ENCODE measurements at places on chromosomes 3 and 15.

DNA sequence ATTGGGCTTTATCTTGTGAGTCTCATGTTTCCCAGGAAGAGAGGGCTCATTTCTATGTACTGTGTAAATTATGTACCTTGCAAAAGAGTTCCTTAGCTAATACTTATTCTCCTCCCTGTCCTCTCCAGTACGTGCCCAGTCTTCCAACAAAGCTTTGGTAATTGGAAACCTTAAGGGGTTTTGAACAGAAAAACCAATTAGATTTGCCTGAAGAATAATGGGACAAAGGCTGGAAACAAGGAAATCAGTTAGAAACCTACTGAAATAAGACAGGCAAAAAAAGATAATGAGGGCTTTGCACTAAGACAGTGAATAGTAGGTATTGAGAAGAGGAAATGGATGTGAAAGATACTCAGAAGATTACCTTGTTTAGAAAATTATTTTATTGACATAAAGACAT is 82.5 kb downstream of the SPRED1 start:
- DNase-seq = no peak

DNA sequence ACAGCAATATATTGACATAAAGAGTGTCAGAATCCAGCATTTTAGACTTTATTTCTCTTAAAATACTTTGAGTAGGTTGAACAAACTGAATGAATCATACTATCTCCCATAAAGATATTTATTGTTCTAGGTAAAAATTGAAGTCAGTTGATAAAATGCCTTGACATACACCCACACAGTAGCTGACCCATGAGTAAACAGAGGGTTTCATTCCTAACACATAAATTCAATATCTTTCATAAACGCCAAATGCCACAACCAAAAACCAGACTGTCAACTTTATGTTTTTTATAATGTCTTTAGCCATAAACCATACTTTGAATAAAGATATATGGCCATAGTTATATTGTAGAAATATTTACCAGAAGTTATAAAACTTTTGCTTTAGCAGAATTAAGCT is 742.4 kb downstream of the NAALADL2 start:
- no peak for DNase-seq

GRCh38 chr15:94445566-94446160 is 214.3 kb downstream of the MCTP2 start:
- no peak for DNase-seq

GRCh38 chr3:178297199-178297598 is 239.0 kb upstream of the KCNMB2 start:
- no peak for DNase-seq

- no peak for DNase-seq
Observed at GRCh38 chr15:99385865-99386264, 134.6 kb downstream of the LRRC28 start.

DNA sequence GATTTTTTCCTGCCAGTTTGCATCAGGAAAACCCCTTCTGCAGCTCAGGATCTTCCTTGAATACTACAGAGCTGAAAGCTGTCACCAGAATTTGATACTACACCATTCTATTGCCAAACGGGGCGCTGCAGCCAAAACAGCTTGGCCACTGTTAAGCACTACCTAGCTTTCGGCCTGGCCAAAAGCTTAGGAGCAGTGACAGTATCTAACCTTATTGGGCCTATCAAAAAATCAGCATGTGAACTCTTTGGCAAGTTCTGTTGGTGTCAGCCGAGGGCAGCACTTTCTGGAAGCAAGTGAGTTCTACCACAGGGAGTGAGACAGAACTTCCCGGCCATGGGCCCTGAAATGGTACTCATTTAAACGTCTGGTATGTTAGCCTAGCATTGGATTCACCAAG is 16.1 kb upstream of the GYG1 start:
- DNase-seq = no peak

DNA sequence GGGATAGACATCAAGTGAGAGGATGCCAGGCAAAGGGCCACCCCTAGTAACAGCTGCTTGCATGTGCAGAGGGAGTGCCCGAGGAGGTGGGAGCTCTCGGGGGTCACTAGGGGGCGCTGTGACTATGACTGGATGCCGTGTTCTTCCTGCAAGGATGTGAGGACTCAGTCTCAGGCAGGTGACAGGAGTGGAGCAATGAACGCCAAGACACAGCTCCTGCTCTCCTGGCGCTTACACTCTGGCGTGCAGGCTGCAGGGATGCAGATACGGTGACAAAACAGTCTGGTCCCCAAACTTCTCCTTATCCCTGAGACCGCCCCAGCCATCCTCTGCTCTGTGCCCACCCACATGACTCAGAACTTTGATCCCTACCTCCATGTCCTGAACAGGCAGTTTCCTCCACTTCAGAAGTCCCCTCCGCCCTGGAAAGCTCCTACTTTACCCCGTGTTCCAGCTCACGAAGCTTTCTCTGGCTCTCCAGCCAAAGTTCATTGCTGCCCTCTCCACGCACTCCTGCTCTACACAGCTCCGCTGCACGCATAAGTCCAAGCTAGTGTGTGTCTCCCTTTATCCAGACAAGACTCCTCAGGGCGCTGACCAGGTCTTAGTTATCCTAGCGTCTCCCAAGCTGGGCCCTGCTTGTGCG is 14.7 kb downstream of the RHOV start:
- DNase-seq = no peak

DNA sequence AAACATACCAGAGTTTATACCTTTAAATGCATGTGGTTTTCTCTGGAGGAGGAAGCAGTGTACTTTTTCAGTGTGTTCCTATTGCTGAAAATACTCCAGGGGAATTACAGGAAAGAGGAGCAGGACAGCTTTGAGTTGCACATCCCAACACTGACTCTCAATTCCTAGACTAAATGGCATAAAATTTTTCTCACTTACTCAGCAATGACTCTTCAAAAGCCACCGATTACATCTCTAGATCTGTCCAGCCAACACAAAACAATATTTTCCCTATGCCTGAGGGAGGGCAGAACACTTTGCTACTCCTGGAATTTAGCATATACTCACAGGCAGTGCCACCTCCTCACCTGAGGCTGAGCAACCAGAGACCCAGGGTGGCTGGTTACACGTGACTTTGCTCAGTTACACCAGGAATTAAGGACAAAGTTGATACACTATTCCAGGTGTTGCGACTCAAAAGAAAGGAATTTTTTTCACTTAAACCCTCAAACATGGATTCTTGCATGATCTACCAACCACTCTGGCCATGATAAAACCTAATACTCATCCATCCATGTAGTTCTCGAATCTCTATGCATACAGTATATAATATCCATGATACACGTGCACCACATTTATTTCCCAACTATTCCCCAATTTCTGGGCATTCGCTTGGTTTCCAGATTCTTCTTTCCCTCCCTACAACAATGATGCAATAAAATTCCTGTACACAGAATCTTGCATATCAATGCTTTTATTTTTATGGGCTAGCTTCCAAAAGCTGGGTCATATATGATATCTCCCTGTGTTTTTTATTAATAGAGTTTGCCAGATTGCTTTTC is 194.6 kb downstream of the THRB start:
- no peak for DNase-seq

GRCh38 chr15:74889390-74889882 is 406 bp upstream of the MPI start:
- DNase-seq = no peak

- no peak for DNase-seq
Observed at GRCh38 chr3:126971891-126972351, 11.0 kb upstream of the PLXNA1 start.

GRCh38 chr15:51672155-51672687 is 9.1 kb upstream of the SCG3 start:
- DNase-seq = no peak

GRCh38 chr3:64816355-64816754 is 128.6 kb upstream of the ADAMTS9 start:
- DNase-seq = no peak

DNA sequence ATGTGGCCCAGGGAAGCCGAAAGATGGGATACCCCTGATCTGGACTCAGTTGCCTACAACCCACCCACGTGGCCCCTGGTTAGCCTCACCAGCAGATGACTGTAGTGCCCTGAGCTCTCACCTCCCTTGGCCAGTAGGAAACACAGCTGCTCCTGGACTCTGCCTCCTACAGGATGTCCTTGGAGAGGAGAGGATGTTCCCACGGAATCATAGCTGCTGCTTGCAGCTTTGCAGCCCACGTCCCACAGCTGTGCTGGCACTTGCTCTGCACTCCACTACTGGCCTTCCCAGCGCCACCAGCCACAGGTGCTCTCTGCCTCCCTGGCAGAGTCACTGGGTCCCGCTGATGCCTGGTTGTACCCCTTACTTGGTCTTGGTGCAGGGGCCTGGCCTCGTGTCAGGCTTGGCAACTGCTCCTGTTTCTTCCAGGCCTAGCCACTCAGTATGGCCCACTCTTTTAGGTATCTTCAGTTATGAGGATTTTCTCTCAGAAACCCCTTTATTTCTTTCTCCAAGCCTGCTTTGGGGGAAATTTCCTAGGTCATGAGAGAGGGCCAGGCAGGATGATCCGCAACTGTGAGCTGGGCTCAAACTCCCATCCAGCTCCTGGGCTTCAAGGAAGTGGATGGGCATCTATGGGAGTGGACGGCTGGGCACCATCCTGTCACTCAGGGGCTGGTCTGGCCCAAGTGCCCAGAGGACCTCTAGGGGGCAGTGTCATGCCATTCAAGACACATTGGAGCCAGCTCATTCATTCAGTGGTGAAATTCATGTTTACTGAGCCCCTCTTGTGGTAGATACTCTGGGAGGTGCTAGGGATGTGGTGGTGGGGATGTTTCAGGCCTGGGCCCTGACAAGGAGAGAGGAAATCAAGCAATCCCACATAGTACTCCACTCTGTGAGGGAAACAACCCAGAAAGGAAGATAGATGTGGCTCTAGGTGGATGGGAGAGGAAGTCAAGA is 16.2 kb upstream of the VILL start:
- no peak for DNase-seq

DNA sequence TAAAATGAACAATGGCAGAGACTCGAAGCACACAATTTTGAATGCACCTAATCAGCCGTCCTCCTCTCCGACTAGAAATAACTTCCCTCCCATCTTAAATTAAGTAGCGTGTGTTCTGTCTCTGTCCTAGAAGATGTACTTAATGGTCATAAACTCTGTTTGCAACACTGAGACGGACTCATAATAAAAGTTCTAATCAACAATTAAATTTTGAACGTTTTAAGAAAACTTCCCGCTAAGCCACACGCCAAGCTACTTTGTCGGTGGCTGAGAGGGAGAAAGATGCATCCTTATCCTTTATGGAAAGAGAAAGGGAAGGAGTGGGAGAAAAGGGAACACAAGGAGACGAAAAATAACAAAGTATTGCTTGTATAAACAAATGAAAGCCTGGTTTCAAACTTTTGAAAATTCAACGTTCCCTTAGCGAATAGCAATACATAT is 989 bp downstream of the GNB4 start:
- no peak for DNase-seq

- no peak for DNase-seq
Observed at GRCh38 chr15:79595306-79595705, 163.2 kb downstream of the MINAR1 start.

DNA sequence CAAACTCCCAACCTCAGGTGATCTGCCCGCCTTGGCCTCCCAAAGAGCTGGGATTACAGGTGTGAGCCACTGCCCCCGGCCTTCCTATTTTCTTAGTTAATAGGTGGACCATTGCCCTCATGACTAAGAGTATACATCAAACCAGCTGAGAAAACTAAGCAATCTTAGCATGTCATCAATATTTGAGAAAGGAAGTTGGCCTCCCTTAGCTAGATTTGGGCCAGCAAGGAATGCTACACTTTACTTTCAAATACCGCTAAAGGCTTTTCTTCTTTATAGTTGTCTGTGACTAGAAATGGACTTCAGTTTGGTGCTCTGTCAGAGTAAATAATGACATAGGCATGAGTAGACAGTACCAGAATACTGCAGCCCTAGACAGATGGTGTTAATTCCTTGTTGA is 199.3 kb downstream of the GAP43 start:
- no peak for DNase-seq

- no peak for DNase-seq
Observed at GRCh38 chr3:106126067-106126845, 257.4 kb upstream of the CBLB start.

GRCh38 chr3:176663387-176663786 is 533.9 kb downstream of the TBL1XR1 start:
- DNase-seq = no peak

DNA sequence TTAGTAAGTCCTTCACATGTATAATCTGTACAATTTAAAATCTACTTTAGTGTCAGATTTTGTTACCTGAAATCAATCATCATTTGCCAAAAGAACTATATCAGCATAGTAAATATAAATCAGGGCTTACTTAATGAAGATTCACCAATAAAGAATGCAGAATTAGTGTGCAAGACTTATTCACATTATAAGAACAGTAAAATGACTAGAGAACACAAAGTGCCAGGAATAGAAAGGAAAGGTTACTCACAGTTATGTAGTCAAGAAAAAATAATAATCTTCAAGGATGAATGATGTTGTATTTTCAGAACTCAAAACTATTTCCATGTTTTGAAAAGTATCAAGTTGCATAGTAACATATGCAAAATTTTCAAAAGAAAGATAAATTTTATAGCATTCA is 891.9 kb downstream of the ROBO1 start:
- no peak for DNase-seq

DNA sequence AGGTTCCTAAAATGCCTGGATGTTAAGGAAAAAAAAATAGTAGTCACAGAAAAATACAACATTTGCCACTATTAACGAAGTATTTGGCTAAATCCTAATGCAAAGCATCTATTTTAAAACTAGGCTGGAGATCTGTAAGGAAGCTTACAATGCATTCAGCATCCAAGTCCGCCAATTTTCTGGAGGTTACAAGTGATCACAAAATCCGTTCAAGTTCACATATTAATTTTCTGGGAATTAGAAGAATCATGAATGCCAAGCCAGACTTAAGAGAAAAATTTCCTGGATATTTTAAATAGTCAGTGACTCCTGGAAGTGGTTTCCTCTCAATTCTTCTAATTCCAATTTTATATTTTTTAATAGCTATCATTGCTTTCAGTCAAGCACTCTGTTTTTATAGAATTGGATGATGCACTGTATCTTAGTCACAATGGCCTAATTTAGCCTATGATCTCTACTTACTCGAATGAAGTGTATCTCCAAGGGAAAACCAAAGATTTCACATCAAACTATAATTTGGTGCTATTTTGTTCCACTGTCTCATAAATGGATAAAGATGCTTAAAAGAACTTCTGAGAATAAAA is 60.4 kb downstream of the P3H2 start:
- no peak for DNase-seq

Data from NCI-H2107 (cell line).